ENCODE measurements at places on chromosomes 16 and 17.

DNA sequence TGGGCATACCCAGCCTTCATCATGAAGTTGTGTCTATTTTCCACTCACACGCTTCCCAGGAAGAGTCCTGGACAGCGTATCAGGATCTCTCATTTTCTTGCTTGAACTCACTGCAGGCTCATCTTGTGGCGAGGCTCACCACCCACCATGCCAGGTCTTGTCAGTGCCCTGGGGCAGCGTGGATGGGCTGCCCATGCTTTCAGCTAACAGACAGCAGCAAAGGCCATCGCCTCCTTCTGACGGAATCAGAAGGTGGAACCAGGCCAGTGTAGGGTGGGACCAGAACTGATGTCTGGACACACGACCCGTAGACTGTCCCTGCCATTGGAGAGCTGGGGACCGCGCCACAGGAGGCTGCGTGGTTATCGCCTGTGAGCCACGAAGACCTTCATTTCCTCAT is 169.4 kb downstream of the FOXL1 start:
- DNase-seq, result no peak

- no peak for DNase-seq
These were observed 21.9 kb downstream of the TEKT3 start for GRCh38 chr17:15319452-15320010.

DNA sequence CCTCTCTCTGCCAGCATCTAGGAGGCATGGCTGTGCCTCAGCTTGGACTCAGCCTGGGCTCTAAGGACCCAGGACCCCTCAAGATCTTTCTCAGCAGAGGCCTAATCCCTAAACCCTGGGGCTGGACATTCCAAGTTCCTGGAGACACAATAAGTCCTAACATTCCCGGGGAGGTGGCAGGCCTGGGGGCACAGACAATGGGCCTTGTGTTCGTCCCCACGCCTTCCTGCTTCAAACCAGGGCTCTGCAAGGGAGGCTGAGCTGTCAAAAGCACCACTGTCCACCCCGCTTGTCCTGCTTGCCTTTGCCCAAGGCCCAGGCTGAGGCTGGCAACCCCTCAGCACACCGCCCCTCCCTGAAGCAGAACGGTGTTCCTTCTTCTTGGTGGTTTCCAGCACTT is 13.7 kb downstream of the SDK2 start:
- DNase-seq, result no peak

DNA sequence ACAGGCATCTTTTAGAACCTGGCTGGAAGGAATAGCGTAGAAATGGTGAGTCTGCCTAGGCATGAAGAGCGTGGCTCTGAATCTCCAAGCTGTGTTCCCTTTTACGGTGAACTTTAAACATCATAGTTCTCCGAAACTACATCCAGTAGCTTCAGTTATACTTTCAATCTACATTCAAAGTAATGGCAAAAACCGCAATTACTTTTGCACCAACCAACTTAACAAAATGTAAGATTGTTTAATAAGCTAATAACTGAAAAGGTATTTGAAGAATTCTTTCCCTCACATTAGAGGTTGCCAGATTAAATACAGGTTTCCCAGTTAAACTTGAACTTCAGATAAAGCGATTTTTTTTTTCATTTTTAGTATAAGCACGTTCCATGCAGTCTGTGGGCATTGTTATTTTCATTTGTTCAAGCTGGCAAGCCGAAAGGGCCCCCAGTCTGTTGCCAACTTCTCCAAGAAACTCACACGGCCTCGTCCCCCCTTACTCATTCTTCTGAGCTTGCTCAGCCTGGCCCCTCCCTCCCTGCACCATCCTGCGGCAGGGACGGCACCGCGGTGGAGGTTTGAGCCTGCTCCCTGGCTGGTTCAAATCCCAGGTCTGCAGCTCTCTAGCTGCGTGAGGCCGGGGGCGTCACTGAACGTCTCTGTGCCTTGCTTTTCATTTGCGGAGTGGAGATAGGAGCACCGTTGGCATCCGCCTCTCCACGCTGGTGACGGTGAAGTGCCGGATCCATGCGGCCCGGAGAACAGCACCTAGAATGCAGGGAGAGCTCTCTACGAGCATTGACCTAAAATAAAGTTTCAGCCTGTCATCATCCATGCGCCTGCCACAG is 3.5 kb upstream of the MTHFSD start:
- no peak for DNase-seq

- DNase-seq, result no peak
These were observed 40.2 kb downstream of the MAF start for GRCh38 chr16:79560318-79560717.

DNA sequence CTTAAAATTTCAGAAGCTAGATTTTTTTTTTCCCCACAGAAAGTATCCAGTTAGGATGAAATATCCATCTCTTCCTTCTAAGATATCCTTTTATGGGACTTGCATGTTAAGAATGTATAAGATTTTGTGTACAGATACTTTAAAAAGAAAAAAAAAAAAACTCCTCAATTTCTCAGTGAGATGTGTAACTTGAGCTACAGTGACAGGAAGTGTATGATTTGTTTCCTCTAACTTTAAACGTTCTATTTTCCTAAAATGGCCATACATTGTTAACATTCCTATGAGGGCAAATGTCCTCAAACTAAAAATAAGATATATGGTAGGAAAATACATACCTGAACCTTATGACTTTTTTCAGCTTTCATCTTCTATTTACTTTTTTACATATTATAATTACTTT is 8.9 kb downstream of the FBXO47 start:
- DNase-seq, result no peak

- DNase-seq, result no peak
These were observed 5.4 kb downstream of the FASN start for GRCh38 chr17:82092628-82092994.

Data from activated naive CD8-positive, alpha-beta T cell treated with anti-CD3 and anti-CD28 coated beads for 36 hours (primary cell).